ENCODE measurements at places on chromosomes 2 and 18.

GRCh38 chr2:69776886-69777785 lies 35.2 kb downstream of the ANXA4 start:
- no peak for DNase-seq

GRCh38 chr18:22848615-22849014 lies 84.5 kb upstream of the RBBP8 start:
- DNase-seq: no peak

- DNase-seq: no peak
These were observed 8.2 kb upstream of the SLC39A10 start for GRCh38 chr2:195648787-195649186.

DNA sequence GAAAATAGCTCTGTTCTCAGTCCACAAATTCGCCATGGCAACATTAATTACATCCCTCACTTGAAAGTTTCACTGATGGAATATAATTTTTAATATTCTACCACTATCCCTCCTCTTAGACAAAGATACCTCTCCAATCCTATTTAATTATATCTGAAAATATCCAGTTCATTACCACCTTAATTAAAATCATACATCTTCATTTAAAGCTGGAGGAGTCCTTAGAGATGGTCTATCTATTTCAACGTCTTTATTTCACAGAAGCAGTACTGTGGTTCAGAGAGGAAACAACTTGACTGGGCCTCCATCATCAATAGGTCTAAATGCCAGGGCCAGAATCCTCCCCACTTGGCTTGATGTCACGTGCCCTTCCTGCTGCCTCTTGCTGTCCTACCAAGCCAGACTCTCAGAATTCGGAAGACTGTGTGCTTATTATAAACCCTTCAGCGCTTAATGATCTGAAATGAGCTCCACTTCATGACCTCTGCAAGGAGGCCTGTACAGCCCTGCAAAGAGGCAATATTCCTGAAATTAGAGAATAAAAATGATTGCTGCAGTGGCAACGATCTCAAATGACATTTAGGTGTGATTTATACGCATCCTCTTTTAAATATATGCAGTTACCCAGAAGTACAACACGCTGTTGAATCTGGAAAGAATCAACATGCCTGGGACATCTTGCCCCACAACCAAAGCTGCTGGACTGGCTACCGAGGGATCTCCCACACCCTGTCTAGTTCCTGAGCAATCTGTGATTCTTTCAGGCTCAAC lies 146.3 kb downstream of the TMEM163 start:
- DNase-seq: no peak

- DNase-seq: peak; percentile 85
These were observed 8.2 kb downstream of the MAPRE2 start for GRCh38 chr18:35049111-35050027.

DNA sequence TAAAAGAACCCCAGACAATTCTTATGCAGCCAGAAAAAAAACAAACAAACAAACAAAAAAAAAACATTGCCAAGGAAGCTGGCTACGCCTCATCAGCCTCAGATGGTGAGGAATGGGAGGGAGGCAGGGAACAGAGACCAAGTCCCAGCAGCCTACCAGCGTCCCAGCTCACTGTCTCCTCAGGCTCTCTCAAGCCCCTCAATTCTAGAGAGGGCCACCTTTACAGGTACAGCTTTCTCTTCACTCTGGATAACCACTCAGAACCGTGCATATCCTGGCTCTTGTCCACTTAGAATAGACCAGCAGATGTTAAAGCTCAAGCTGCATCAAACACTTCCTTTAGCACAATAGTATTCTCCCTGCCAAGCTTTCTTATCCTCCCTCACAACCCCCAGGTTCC lies 263.1 kb upstream of the CHAC2 start:
- no peak for DNase-seq

DNA sequence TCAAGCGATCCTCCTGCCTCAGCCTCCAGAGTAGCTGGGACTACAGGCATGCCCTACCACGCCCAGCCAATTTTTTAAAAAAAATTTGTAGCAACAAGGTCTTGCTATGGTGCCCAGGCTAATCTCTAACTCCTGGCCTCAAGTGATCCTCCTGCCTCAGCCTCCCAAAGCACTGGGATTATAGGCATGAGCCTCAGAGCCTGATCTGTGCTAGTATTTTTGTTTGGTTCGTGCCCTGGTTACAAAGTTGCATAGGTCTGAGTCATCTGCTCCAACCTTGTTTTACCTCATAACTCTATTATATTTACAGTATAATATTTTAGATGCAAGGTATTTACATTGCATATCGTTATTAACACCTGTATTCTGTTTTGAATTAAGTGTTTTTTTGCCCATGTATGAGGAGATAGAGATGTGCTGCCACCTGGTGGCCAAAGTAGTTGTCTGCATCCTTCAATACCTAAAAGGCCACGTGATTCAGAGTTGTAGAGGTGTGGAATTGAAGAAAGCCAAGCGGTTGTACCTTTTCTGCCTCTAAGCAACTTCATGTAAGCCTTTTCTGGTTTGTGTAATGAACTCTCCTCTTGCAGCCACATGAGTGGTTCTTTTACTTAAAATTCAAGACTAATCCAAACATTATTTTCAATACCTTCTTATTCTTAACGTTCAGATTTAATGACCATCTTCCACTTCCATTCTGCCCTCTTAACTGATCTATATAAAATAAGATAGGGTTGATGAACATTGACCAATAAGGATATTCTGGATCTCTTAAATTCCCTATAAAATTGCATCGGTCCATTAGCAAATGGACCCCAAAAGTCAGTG lies 19.9 kb upstream of the CABYR start:
- DNase-seq: peak; percentile 89

GRCh38 chr2:189302274-189302948 lies 122.8 kb upstream of the COL5A2 start:
- DNase-seq: no peak

DNA sequence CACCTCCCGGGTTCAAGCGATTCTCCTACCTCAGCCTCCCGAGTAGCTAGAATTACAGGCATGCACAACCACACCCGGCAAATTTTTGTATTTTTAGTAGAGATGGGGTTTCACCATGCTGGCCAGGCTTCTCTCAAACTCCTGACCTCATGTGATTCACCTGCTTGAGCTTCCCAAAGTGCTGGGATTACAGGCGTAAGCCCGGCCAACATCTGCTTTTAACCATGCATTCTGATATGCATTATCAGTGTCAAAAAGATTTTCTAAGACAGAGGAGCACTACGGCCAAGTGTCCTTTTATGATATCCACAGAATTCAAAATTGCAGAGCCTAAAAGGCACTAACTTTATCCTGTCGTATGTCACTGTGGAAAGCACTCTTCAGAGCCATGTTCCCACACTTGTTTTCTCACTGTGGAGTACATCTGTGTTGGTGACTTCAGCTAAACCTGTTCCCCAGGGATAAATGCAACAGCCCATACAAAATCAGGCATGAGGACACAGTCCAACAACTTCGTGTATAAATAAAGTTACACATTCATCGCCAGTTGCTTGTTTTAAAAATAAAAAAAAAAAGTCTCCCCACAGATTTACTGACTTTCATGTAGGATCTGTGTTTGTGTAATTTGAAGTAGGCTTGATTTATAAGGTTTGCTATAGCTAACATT lies 56.4 kb downstream of the STK25 start:
- DNase-seq: no peak

DNA sequence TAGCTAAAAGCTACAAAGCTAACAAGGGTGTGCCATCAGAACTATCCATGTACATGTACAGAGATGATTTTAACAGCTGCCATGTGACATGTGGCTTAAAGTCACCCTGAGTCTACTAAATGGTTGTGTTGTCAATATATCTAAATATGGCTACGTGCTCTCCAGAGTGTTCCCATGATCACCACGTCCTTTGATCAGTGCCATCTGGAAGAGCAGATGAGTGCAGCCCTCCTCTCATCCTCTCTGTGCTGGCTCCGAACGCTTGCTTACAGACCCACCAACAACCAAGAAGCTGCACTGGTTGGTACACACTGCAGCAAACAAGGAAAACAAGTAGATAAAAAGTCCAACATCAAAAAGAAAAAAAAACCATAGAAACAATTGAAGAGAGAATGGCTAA lies 88.6 kb upstream of the NARS1 start:
- DNase-seq: no peak

DNA sequence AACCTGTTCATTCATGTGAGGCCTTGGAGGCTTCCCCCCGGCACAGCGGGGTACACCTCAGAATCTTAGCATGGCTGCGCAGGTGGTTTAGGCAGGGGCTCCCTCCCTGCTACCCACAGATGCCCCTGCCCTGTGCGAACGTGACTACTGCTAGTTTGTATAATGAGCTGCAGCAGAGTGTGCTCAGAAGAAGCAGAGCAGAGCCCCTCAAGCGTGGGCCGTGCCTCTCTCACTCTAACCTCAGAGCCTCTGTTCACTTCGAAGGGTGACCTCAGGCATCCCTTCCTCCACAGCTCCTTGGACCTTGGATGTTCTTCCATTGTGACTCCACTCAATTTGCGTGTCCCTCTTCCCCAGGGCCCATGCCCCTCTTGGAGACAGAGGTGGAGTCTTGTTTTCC lies 161.6 kb downstream of the CTIF start:
- DNase-seq: no peak

GRCh38 chr2:149420053-149420963 lies 89.9 kb downstream of the LYPD6 start:
- DNase-seq: peak; percentile 5

DNA sequence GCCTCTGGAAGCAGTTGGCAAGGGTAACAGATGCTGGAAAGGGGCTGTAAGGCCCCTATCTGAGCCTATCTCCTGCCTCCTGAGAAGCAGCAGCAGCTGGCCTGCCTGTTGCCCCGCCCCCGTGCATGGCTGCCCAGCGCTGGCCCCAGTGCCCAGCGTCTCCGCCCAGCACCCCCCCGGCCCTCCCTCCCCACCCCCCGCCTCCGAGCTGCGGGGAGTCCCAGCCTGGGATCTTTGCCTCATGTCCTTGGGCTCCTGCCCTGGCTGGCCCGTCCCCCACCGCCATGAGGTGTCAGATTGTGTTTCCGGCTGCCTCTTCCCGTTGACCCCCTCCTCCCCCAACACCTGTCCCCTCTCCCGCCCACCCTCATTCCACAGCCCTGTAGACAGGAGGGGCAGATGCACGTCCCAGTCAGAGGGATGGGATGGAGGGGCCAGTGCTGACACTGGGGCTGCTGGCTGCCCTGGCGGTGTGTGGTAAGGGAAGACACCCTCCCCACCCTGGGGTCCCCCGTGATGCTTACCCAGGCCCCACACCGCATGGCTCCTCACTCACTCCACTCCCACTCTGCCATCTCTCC lies at the start of gene CHRND:
Gene CHRND, plus strand, starts transcription at position 370 of the 581 bp plus-strand sequence. Its CDS starts 56 bp downstream, at position 426.
- peak; percentile 52 for DNase-seq

DNA sequence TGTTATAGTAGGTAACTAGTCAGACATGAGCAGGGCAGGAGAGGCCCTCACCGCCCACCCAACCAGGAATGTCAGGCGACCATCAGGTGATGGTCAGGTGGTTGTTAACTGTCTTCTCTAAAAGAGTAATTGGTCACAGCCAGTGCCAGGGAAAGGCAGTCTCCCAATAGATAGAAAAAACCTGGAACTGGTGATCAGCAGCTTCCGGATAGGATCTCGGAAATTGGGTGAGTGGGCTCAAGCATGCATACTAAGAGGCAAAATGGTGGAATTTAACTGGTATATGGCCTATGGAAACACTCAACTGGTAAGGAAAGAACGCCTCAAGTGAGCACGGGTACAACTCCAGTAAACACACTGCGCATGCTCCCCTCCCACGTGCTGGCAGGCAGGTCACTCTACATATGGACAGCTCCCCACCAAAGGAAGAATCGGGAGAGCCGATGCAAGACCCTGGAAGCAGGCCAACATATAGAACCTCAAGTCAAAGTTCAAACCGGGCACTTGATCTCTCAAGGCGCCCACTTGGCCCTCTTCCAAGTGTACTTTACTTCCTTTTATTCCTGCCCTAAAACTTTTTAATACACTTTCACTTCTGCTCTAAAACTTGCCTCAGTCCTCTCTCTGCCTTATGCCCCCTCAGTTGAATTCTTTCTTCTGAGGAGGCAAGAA lies 43.5 kb upstream of the TMEM131 start:
- no peak for DNase-seq

DNA sequence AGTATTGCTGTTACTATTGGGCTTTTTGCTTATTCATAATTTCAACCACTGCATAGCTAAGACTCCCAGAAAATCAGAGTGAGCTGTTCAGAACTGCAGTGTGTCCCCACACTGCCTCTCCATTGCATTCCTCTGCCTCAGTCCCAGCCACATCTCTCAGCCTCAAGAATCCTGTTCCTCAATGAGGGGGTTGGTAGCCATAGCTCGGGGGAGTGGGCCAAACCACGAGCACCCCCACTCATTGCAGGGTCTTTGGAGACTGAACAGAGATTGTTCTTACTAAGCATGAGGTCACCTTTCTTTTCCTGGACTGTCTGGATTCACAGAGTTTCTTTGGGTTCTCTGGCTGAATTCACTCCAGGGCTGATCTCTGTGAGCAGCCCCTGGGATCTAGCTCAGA lies 161.1 kb downstream of the GFPT1 start:
- no peak for DNase-seq

GRCh38 chr2:217669831-217670230 lies 333.0 kb downstream of the TNS1 start:
- DNase-seq: no peak

DNA sequence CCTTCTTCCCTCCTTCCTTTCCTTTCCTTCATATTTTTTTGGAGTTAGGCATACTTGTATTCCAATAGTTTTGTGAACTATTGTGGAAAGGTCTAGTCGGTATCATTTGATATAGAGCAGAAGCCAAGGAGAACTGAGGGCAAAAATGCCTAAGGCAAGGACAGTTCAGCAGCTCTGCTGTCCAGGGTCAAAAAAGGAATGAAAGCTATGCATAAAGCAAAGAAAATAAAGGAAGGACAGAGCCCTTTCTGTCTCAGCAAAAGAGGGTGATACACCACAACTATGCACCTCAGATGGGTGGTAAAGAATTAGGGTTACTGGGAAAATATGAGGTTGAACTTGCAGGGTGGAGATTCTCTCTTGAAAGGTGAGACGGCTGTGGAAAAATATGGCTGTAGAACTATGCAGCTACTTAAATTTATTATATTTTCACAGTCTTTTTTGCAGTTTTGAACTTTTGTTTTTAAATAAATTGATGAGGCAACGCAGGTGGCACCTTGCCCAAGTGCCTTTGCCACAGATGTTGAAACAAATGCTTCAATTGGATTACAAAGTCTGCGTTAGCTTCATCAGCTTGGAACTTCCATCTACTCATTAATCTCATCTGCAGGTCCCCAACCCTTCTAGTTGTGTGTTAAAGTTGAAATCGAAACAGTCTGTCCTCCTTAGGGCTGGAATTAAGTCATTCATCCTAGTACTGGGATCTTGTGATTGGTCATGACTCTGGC lies 20.8 kb downstream of the LHCGR start:
- no peak for DNase-seq

DNA sequence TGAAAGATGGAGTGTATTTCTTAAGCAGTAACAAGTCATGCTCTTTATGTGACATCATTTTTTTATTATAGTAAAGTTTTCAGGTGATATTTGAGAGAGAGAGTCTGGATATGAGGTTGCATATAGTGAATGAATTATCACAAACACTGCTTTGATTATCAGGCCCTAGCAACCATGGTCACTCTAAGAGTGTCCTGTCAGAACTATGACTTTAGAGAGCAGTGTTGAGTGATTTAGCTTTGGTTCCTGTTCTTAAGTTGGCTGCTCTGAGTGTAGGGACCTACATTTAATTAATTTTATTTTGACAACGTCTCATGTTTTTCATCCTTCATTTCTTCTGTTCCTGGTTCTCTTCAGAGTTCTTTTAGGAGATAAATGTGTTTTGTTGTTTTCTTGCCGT lies 275.5 kb downstream of the KCNJ3 start:
- DNase-seq: peak; percentile 3

GRCh38 chr18:13796515-13796914 lies 27.4 kb upstream of the MC5R start:
- no peak for DNase-seq
